ENCODE measurements at places on chromosomes 13 and 19.
A peak's percentile ranks its signal among the peaks of the same experiment; 100 is the strongest.

GRCh38 chr19:10219678-10220077 is 11.5 kb downstream of the S1PR2 start:
- no peak for DNase-seq

DNA sequence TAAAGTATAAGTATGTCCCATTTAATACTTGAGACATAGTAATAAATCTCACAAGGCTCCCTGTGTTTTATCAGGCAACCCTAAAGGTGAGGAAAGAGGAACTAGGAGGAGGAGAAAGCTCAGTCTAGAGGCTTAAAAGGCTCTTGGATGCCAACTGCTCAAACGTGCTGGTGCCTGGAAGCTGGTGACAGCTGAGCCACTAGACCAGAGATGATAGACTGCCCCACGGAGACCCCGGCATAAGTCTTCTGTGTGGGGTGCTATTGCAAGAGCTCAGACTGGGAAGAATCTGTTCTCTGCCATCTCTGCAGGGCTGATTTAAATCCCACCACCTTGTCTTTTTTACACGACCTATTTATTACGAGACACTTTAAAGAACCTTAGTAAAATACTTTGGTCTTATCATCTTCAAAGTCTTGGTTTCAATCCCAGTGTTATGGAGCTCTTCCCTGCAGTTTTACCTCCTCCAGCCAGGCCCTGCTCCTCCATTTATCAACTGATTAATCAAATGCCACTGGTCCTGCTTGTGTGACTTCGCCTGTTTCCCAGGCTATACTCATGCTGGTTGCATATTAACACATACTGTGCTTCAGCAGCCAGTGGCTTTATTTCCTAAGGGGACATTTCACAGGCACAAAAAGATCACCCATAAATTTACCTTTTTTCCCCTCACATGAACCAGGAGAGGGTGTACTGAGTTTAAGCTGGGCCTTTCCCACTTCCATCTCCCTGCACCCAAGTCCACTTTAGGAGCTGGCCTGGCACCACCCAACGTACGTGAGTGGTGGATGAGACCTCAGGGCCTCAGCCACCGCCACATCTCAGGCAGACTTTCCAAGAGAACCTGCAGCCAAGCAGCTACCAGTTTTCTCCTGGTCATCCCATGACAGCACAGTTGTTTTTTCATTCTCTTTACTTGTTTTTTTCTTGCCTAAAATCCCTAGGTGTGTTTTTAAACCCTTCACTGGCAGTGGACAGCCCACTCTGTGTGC is 7.8 kb upstream of the ATP12A start:
- DNase-seq: no peak

GRCh38 chr19:17830567-17831418 is 9.5 kb upstream of the INSL3 start:
- peak; percentile 30 for DNase-seq

- peak; percentile 9 for DNase-seq
Observed at GRCh38 chr19:54029930-54030490, 33.7 kb downstream of the VSTM1 start.

- DNase-seq: no peak
Observed at GRCh38 chr19:7729211-7729610, 2.7 kb downstream of the CLEC4G start.

- DNase-seq: no peak
Observed at GRCh38 chr19:57812226-57812625, 2.5 kb downstream of the ZNF552 start.

DNA sequence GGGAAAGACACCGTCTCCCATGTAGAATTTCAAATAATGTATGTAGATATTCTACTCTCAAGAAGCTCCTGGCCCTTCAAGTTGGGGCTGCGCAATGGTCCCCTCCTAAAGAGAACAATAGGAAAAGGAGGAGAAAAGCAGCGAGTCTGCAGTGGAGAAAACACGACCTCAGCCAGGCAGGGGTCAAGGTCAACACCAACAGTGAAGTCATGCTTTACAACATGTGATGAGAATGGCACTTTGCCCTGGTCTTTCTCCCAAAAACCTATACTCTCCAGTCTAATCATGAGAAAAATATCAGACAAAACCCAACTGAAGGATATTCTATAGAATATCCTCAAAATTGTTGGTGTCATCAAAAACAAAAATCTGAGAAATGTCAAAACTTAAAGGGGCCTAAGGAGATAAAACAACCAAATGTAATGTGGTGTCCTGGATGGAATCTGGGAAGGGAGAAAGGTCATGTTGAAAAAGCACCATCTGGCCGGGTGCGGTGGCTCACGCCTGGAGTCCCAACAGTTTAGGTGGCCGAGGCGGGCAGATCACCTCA is 101.0 kb downstream of the SPACA7 start:
- no peak for DNase-seq

DNA sequence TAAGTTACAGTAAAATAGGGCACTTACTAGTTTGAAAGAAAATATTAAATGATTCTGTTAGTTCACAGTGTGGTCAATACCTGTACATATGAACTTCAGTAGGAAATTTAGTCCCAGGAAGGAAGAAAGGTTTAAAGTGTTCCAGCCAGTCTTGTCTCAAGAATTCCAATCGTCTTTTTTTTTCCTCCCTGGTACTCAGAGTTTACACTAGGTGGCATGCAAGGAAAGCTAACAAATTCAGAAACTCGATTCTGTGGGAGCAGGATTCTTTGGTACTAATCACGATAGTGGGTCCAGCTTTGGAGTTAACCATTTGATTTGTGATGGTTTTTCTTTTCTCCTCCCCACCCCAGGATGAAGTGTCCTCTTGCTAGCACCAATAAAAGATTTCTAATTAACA is 43.6 kb downstream of the POLR1D start:
- no peak for DNase-seq

DNA sequence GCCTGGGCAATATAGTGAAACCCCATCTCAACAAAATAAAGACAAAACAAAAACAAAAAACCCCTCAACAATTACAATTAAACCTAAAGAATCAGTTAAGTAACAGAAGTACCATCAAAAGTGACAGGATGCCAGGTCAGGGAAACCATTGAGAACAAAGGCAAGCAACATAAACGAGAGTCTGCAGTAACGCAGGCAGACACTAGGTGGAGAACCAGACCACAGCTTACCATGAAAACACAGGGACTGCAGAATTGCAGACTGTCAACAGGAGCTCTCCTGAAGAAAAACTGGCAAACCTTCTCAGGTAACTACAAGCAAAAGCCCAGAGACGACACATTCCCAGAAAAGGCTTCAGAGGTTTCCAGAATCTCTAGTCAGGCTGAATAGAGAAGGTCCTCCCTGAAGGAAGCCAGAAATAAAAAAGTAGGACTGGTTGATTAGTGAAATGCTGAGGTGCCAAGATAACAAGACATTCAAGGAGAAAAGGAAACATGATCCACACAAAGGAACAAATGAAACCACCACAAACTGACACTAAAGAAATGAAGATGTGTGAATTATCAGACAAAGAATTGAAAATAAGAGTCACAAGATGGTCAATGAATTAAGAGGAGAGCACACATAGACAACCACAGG is 2.2 kb upstream of the ZNF665 start:
- peak; percentile 77 for DNase-seq

GRCh38 chr19:11204943-11205349 is 7.6 kb upstream of the KANK2 start:
- no peak for DNase-seq

- no peak for DNase-seq
Observed at GRCh38 chr13:45781553-45782326, 69.8 kb downstream of the SIAH3 start.

DNA sequence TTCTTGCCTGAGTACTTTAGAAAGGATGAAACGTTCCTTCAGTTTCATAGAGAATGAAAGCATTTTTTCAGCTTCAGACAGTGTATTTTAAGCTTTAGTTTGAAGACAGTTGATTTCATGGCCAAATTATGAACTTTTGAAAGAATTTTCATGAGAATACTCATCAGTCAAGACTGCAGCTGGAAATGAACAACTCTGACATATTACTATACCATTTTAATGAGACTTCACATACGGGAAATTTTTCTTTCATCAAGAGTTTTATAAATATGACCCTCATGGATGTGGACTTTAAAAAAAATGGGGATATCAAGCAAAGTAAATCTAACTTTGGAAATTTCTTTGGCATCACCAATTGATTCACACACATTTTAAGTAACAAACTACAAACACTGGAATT is 6.4 kb downstream of the LATS2 start:
- DNase-seq: no peak

DNA sequence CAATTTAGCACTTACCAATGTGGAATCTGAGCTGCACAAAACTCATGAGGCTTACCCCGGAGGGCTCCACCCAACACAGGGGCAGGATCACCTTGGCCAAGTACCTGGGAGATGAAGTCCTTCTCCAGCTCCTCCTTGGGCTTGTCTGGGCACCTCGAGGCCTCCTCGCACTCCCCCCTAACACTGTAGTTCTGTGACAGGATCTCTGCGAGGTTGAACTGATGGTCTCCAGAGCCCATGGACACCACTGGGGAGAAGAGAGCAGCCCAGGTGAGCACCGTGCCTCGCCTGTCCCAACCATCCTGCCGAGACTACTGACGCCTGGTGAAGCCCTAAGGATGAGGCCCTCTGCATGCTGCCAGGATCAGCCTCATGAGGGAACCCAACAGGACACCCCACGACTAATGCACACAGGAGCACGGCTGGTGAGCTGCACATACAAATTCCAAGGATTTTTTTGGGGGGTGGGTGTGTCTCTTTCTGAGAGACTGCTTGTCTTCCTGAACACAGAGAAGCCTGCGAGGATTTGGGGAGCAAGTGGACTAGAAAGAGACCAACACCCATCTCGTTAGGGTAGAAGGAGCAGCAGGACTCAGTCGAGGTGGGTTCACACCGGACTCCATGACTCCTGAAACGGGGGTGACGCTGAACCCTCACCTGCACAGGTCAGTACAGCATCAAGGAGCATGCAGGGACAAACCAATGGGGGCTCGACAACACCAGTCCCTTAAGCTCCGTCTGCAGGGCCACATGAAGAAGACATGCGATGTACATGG is 10.1 kb downstream of the MIER2 start:
- no peak for DNase-seq

DNA sequence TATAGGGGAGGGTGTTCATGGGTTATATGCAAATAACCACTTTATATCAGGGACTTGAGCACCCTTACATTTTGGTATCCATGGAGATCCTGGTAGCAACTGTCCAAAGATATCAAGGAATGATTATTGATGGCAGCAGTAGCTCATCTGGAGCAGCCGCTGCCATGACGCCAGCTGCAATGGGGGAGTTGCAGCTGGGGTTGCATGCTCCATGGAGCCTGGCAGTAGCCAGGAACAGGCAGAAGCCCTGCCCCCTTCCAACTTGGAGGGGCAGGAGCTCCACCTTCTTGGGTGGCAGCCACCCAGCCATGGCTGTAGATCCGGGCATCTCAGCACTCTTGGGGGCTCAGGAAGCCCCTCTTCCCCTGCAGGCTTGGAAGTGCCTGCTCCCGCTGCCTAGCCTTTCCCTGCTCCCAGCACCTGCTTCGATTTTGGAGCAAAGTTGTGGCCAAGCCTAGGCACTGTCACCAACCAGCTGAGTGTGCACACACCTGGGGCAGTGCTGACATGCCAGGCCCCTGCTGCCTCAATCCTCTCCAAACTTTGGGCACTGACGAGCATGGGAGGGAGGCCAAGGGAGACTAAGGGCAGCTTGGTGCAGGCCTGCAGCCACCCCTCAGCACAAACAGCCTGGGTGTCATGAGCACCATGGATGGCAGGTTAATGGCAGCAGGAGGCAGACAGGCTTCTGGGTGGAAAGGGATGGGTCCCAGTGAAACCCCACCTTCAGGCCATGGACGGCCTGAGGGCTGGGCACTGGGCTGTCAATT is 235.6 kb upstream of the CSNK1A1L start:
- no peak for DNase-seq

- no peak for DNase-seq
Observed at GRCh38 chr19:5354403-5354802, 13.8 kb upstream of the PTPRS start.

DNA sequence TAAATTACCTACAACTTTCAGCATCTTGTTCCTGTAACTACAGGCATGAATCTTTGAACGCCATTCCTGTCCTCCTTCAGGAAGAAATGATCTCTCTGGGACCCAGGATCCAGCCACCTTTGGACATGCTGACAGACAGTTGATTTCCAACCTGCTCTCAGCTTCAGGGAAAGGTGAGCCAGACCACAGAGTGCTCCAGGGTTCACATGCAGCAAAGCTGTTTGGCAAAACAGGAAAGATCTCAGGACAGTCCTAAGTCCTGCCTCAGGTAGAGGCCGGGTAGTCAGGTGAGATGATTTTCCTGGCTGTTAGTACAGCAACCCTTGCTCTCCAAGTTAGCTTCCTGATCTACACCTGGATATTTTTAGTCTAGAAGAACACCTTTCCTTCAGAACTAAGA is 9.1 kb downstream of the SLC15A1 start:
- DNase-seq: no peak

Measured in naive thymus-derived CD4-positive, alpha-beta T cell (primary cell).